ENCODE measurements at places on chromosomes 1 and 21.

DNA sequence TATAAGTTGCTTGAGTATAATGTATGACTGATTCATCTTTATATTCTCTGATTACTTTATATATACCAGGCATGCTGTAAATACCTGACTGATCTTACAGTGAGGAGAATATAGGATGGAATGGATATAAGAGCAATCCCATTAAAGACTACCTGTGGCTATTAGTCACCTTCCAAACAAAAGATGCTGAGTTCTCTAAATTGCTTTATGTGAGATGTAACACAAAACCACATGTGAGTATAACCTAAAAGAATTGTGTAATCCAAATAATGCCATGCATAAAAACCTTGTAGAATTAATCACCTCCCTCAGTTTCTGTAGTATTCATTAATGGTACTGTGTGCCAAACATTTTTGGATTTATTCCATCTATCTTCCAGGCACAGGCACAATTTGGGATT, 134.6 kb upstream of the LRRC7 start:
- no peak for DNase-seq

DNA sequence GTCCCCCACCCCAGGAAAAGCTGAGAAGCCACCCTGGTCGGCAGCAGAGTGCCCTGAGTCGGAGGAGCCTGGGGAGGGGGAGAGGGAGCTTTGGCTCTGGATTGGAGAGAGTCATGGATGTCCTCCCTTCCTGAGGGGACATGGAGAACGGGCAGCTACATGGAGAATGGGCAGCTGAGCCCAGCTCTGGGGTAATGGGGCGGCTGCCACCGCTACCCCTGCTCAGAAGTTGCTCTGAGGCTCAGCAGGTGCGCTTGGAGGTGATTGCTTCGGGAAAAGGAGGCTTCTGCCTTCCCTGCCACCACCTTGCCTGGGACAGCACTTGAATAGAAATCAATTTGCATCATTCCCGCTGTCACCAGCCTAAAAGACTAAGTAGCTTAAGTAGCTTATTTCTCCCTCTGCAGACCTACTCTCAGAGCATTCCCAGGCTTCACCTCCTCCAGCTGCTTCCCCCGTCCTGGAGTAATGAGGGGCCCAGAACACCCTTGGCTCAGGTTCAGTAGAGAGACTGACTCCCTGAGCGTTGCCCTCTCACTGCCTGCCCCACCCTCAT, 8.3 kb downstream of the DISP3 start:
- DNase-seq = no peak

GRCh38 chr1:154567386-154568156, at the start of gene CHRNB2:
CHRNB2 (plus strand) TSS chr1:154567778; CDS start chr1:154568045, 267 bp downstream.
- DNase-seq = peak; percentile 67

DNA sequence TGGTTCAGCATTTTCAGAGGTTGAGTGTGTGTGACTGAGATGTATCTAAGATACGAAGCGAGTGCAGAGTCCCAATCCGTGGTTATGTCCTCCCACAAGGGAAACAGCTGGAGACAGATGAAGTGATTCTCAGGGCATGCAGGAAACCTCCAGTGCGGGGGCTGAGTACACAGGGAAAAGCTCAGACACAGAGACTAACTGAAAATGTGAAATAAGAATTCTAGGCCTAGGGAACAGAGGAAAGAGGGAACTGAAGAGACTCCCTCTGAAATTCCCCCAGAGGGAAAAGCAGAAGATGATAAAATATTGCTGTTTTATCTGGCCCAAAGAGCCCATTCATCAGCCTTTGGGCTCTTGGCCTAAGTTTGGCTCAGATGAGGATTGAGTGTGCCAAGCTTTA, 116.8 kb downstream of the LRRC53 start:
- no peak for DNase-seq

- DNase-seq = no peak
Observed at GRCh38 chr1:182061594-182061993, at the start of gene ZNF648. ZNF648 (minus strand) TSS chr1:182061712; CDS start chr1:182058010, 3,702 bp downstream.

DNA sequence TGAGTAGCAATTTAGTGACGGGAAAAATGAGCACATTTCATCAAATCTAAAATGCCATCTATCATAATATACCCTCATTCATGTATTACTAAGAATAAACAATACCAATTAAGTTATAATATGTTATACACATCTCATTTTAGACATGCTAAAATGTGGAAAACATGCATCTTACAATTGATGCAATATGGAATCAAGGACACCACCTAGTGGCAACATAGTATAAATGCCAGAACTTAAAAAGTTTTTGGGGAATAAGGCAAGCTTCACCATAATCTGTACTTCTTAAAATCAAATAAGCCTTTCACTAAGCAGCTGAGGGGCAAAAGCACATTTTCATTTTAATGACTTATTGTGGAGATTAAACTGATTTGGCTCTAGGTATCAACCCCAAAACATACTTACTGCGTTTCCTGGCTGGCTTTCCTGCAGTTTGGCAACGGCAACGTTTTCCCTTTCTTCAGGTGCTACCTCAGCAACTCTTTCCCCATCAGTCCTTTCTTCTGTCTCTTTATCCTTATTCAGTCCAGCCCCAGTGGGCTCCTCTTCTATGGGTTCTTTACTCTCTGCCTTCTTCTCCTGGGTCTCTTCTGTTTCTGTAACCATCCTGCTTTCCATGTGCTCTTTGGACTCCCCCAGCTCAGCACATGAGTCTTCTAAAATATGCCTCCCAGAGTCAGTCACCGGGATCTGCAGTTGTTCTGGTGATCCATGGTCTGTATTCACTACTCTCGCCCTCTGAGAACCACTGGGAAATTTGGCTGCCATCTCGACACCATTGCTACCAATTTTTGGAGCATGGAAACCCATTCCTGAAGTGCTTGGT, 11.4 kb downstream of the SDE2 start:
- DNase-seq = peak; percentile 23

GRCh38 chr1:87111659-87112371, 197.4 kb downstream of the HS2ST1 start:
- no peak for DNase-seq

- DNase-seq = no peak
Observed at GRCh38 chr1:39835935-39836594, 47.2 kb downstream of the TRIT1 start.

GRCh38 chr1:27922272-27922671, 12.5 kb upstream of the SMPDL3B start:
- no peak for DNase-seq

- no peak for DNase-seq
Observed at GRCh38 chr1:20301463-20302107, 10.9 kb downstream of the VWA5B1 start.

GRCh38 chr1:226072347-226072746, 9.8 kb downstream of the H3-3A start:
- DNase-seq = no peak

DNA sequence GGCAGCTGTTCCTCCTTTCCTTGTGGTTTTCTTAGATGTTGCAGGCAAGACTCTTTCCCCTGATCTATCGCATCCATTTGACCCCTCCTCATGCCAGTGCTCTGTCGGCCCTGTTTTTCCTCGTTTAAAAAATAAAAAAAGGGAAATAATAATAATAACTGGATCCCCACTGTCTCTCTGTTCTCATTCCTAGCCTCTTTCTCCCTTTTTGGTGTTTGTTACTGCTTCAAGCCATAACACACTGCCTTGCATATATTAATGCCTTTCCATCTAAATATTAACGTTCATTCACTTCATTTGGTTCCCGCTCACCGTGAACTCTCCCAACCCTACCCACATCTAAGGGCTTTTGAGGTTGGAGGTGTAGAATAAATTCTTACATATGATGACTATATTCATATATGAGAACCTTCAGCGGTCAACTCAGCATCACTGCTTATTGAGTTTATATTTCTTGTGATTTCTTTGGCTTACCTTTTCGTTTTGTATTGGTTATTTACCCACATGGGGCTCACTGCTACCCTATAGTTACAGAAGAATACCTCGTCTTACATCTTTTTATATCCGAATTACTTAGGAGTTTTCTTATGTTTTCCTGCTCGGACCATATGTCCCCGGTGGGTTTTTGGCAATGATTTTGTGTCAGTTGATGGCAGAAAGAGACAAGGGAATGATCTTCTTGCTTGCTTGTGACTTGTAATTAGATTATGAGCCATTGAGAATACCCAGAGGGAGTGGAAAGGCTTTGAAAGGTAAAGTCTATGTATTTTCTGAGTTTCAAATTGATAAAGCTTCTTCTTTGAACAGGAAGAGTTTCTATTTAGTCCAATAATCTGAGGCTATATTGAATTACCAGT, 805 bp downstream of the ATG4C start:
- DNase-seq = peak; percentile 64

DNA sequence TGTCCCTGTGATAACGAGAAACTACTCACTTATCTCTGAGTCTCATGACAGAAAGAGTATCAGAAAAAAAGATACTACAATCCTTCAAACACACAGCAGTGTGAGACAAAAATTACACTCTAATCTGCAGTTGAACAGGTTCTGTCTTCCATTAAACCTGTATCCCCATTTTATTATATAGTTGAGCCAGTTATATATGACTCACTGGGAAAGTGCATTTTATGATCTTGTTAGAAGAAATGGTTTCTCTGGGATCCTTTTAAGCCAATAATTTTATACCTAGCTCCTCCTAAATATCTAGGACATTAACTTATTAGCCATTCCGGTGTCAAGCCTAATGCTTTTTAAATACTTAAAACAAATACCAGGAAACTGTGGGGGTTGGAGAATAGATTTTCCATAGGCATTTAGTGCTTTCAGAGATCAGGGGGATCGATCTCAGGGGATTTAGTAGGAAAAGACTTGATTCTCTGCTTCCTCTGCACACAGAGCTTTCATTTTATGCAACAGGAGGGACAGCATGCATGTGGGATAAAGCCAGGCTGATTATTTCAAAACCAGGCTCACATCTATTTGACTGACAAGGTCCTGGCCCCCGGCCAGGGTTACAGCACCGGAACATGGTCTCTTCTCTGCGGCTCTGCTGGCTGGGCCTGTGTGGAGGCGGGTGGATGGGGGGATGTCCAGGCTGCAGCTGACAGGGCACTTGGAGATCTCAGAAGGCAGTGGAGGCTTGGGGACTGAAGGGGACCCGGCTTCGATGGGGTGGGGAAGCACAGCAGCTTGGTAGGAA, 310.6 kb downstream of the DISC1 start:
- DNase-seq = no peak

DNA sequence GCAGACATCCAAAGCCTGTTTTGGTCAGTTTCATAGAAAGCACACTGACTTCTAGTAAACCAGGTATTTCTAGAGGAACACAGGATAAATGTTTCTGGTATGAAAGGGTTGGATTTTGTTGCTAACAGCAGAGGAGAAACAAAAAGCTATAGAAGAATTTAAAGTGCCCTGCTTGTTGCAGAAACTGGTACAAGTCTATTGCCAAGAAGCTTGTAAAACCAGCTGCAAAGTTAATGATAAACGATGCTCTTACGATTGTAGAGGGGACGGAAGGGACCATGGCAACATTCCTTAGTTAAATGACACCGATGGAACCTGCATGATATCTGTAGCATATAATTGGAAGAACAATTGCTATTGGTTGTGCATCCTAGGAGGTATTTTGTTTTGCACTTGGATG, 40.1 kb downstream of the SLC35F3 start:
- no peak for DNase-seq

DNA sequence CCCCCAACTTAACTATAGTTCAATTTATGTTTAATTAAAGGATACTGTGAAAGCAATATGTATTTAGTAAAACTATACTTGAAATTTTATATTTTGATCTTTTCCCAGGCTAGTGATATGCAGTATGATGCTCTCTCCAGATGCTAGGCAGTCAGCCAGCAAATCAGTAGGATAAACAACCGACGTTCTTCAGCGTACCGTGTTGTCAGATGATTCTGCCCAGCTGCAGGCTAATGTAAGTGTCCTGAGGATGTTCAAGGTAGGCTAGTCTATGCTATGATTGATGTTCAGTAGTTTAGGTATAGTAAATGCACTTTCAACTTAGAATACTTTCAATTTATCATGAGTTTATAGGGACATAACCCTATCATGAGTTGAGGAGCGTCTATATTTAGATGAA, 762.6 kb downstream of the MRPL39 start:
- no peak for DNase-seq

DNA sequence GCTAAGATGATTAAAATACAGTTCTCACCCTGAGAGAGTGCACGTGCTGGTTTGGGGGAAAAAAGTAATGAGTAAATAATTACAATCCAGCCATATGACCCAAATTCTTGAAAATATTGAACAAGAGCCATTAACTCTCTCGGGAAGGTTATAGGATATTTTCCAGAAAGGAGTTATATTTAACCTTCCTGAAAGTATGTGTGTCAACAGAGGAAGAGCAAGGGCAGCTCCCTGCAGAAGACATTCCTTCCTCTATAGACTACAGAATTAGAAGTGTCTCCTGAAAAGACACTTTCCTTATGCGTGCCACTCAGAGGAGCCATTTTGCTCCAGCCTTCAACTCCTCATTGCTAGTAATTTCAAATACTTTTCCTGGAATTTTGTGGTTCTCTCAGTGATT, 648.7 kb downstream of the USP25 start:
- no peak for DNase-seq

- no peak for DNase-seq
Observed at GRCh38 chr1:156866249-156866909, 5.7 kb downstream of the NTRK1 start.

- DNase-seq = no peak
Observed at GRCh38 chr1:40532062-40532389, 589 bp downstream of the ZNF684 start.

GRCh38 chr1:39458991-39459390, 32.4 kb upstream of the BMP8A start:
- no peak for DNase-seq

DNA sequence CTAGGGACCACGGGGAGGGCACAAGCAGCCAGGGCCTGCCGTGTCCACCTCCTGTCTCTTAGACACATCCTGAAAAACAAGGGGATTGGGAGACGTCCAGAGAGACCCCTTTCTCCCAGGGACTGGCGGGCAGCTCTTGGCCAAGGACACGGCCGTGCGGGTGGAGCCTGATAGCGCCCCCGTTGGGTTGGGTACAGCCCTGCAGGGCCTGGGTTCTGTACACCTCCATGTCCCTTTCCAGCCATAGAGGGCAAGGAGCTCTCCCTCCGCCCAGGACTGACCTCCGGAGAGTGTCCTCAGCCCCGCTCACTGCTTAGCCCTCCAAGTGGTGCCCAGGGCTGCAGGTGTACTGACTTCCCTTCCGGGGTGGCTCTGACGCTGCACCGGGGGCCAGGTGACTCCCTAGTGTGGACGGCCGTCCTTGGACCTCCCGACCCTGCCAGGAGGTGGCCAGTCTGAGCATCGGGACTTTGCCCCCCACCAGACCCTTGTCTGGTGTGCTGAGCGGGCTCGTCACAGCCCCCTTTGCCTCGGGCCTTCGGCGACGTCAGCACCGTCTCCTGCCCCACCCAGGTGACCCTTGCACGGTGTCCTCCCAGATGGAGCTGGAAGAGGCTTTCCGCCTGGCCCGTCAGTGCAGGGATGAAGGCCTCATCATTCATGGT, 5.8 kb downstream of the PRKCZ start:
- DNase-seq = no peak

All from suppressor macrophage (primary cell).